ENCODE measurements at places on chromosomes 2 and 18.

GRCh38 chr2:223601932-223602666 is at the start of gene SCG2:
Gene SCG2 (minus strand): TSS chr2:223602361. CDS start chr2:223599282, 3,079 bp downstream.
- peak; percentile 6 for DNase-seq

DNA sequence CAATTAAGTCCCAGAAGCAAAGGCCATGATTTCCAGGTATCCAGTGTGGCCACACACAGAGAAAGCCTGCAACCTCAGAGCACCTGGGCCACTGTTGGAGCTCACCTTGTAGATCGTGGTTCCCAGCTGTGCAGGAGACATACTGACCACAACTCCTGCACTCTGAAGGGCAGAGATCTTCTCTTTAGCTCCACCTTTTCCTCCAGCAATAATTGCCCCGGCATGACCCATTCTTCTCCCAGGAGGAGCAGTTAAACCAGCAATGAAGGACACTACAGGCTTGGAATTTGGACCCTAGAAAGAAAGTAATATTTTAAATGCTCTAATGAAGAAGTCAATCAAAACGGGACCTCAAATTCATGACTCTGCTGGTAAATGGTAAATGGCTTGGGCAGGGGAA is 33.8 kb downstream of the SUCLG1 start:
- DNase-seq: no peak

DNA sequence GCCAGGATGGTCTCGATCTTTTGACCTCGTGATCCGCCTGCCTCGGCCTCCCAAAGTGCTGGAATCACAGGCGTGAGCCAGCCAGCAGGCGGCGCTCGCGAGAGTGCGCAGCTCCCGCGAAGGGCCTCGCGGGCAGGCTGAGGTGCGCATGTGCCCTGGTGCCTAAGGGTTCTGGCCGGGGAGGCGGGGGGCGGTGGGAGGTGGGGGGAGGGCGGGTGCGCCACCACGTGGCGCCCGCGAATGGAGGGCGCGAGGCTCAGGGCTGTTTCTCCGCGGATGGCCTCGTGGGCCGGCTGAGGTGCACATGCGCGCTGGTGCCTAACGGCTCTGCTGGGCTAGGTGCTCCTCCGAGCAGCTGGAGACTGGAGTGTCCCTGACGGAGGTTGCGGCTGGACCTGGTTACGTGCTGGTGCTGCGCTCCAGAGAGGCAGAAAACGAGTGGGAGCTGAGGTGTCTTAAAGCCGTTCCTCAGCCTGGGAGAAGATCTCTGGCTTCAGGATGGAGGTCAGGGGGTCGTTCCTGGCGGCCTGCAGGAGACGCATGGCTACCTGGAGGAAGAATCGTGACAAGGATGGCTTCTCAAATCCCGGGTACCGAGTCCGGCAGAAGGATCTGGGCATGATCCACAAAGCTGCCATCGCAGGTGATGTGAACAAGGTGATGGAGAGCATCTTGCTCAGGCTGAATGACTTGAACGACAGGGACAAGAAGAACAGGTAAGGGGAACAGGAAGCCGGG is at the start of gene ANKRD62:
ANKRD62 (plus strand) TSS at position 324 of the 738 bp plus-strand sequence; CDS start at position 499, 175 bp downstream.
- DNase-seq: no peak

DNA sequence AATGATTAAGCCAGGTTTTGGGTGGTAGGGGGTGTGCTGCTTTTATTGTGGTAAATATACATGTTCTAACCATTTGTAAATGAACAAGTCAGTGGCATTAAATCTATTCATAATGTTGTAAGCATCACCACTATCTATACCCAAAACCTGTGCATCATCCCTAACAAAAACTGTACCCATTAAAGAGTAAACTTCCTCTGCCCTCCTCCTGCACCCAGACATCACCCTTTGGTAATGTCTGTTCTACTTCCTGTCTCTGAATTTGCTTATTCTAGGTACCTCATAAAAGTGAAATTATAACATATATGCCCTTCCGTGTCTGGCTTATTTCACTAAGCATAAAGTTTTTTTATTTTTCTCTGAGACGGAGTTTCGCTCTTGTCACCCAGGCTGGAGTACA is 14.1 kb downstream of the RIF1 start:
- DNase-seq: no peak

GRCh38 chr2:215777465-215778044 is 235.8 kb downstream of the MREG start:
- no peak for DNase-seq

DNA sequence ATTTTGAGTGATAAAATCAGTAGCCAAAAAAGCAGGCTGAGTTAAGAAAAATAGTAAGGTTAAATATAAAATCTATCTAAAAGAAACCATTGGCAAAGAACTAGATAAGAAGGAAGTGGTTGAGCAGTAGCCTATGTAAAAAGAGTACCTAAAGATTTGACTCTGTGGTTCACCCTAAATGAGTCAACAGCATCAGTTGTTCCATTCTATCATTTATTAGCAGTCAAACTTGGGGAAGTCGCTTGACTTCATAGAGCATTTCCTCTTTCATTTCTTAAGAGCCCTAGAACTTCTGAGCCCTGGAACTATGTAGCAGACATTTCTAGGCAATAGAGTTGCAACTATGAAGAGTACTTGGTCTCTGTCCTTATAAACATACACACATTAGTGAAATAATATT is 381.7 kb downstream of the NUP35 start:
- no peak for DNase-seq

GRCh38 chr2:169285531-169286235 is 76.7 kb downstream of the LRP2 start:
- no peak for DNase-seq

- DNase-seq: no peak
Measured at GRCh38 chr2:224263571-224264043, 138.3 kb downstream of the FAM124B start.

DNA sequence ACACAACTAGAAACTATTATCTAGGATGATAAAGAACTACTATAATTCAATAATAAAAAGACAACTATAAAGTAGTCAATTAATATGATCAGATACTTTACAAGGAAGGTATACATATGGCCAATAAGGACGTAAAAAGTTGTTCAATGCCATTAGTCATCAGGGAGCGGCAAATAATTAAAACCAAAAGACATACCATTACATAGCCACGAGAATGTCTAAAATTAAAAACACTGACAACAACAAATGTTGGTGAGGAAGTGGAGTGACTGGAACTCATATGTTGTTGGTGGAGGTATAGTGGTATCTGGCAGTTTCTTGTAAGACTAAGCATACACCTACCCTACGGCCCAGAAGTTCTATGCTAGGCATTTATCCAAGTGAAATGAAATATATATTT is 152.4 kb downstream of the MTCL1 start:
- no peak for DNase-seq

- DNase-seq: no peak
Measured at GRCh38 chr2:238326801-238327365, 6.6 kb downstream of the TRAF3IP1 start.

GRCh38 chr2:109677835-109678580 is 63.8 kb downstream of the SOWAHC start:
- no peak for DNase-seq

DNA sequence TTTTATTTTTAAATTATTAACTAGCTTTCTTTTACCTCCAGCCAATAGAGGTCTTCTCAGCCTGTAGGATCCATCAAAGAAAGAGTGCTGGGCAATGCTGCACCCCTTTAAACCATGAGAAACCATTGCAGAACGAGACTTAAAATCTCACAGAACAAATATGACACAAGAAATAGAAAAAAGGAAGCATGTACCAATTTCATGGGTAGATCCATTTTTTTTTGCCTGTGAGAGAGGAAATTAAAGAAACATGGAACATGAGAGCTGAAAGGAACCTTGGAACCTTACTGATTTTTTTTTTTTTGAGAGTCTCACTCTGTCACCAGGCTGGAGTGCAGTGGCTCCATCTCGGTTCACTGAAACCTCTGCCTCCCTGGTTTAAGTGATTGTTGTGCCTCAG is 14.0 kb downstream of the HRH4 start:
- DNase-seq: no peak

DNA sequence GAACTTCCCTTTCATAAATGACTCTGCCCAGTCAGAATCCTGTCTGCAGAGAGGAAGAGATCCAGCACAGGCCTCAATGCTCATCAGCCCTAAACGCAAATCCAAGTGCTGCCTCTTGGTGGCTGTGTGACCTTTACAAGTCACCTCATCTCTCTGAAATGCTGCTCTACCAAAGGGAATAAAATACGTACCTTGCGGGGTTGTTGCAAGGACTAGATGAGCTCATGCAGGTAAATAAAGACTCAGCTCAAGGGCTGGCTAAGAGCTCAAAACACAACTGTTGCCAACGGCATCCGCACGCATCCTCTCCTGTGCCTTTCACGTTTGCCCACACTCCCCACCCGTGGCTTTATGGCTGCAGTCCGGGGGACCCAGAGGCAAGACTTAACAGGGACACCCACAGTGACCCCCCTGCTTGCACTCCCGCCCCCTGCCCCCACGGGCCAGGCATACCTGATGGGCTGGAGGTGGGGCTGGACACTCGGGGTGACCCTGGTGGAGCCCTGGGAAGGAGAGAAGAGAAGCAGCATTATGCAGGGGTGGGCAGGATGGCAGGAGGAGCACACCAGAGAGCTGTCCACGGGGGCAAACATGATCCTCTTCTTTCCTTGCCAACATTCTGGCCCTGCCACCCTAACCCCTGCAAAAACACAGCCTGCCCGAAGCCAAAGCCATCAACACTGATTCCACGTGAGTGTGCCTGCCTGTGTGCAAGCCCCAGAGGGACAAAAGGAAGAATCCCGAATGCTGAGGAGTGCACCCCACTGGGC is 102.6 kb downstream of the TNS1 start:
- DNase-seq: no peak

DNA sequence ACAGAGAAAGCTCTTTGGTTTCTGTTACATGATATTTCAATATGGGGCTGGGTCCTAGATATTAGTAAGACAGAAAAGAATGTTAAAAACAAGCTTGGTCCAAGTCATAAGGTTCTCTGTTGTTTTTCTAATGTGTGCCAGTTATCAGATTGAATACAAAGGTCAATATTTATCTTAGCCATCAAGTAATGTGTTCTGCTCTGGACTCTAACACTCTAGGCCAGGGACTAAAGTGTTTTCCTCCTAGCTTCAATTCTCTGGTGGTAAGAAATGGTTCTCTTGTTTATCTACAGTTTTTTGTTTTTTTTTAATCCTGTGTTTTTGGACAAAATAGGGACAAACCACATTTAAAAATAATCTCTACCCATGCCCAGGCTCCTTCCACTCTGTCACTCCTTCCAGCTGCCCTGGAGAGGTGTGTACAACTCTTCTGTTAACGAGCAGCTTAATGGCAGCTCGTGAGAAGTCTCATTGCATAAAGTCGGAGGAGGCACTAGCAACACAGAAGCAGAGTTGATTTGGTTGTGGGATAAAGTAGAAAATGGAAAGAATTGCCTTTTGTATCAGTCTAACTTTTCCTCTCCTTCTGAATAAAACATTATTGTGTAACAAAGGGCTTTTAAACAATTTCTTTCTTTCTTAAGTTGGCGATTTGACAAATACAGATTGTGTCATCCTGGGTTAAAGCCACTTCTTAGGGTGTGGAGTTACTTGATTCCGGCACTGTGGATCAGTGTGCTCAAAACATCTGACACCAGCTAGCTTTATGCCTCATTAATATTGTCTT is 8.0 kb upstream of the SESTD1 start:
- no peak for DNase-seq

DNA sequence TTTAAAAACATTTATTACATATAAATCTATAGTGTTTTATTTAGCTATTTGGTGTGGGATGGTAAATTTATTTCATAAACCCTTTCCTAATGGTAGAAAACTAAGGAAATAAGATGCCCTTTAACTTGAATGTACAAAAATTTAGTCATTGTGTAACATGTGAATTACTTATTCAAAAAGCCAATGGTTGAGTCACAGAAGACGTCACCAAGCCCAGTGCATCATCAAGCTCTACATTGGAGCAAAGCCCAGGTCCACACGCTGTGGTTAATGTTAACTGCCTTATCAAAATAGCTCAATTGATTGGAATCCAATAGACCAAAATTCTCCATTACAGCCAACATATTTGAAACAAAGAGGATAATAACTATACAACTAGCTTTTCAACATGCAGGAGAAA is 145.5 kb upstream of the LYPD1 start:
- DNase-seq: no peak

- no peak for DNase-seq
Measured at GRCh38 chr2:28649481-28650265, 102.0 kb upstream of the PPP1CB start.

- DNase-seq: no peak
Measured at GRCh38 chr2:188293601-188294351, 2.1 kb downstream of the GULP1 start.

GRCh38 chr2:208065476-208065875 is 40.1 kb upstream of the PLEKHM3 start:
- no peak for DNase-seq

- no peak for DNase-seq
Measured at GRCh38 chr2:105770149-105770548, 25.4 kb downstream of the NCK2 start.

- no peak for DNase-seq
Measured at GRCh38 chr2:234044157-234044556, 6.3 kb upstream of the SPP2 start.

- no peak for DNase-seq
Measured at GRCh38 chr2:236365258-236366048, 101.2 kb upstream of the ASB18 start.

GRCh38 chr2:107986278-107987217 is at the start of gene SLC5A7:
Gene SLC5A7 (plus strand): TSS chr2:107986524. CDS start chr2:107988156, 1,632 bp downstream.
- no peak for DNase-seq

GRCh38 chr2:193517615-193518014 is 1322.9 kb upstream of the TMEFF2 start:
- DNase-seq: no peak

DNA sequence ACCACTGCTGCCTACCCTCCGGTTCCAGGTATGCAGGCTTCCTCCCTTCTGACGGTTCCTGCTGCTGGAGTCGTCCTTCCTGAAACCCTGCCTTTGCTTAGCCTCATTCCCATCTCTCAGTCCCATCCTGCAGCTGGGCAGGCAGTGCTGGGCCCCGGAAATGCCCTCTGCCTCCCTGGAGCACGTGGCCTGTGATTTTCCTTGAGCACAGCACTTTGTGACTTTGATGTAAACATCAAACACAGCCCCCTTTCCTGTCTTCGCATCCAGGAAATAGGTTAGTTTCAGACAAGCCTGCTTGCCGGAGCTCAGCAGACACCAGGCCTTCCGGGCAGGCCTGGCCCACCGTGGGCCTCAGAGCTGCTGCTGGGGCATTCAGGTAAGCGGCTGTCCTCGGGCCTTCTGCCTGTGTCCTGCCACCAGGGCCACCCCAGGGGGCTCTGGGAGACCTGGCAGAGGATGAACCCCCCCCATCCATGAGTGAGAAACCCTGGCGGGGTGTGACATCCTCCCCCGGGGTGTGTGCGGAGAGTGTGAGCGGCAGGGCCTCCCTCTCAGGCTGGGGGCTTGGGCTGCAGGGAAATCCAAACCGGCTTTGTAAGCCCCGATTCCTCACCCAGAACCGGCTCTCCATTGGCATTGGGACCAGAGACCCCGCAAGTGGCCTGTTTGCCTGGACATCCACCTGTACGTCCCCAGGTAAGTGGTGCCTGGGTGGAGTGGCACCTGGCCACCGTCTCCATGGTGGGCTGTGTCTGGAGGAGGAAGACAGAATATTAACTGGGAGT is at the start of gene ZAP70:
ZAP70 (plus strand) TSS at position 281 of the 788 bp plus-strand sequence. CDS start 10,461 bp downstream, outside the sequence.
- DNase-seq: peak; percentile 41

- no peak for DNase-seq
Measured at GRCh38 chr2:86673011-86673410, 47.1 kb upstream of the RMND5A start.

All from B cell (primary cell).